ENCODE measurements at places on chromosomes 11 and 22. TPM values are rescaled to one million over a fixed set of nuclear protein-coding genes. Genes with fewer than 3 reads are reported as not detected.

IGLL1 gene
- total RNA-seq, result not detected

SNX32 gene
- 4.6 TPM for total RNA-seq

PIWIL4 gene
- 1.9 TPM for total RNA-seq

MS4A6A gene
- not detected for total RNA-seq

SYCE3 gene
- total RNA-seq, result not detected

C11orf98 gene
- 73.5 TPM for total RNA-seq

ZPR1 gene
- total RNA-seq, result 48.6 TPM

DNA sequence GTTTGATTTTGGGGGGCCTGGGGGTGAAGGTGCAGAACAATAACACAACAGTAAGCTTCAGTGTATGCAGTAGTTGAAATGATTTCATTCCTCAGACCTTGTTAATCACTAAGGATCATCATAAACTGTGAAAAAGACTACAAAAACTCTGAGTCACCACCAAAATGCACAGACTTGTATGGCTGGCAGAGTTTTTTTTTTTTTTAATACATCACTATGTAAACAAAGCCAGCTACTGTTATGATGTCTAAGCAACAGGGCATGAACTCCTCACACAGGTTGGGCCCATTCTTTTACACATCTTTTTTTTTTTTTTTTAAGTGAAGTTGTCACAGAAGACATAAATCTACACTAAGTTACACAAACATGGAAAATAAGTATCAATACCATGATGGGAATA lies 311.9 kb downstream of the GUCY1A2 start:
- no peak for DNase-seq
- peaks cover 2% of the 10 kb centered on the region for H3K4me1 ChIP-seq

- H3K27ac ChIP-seq, result no peak overlapping the region
- H3K27me3 ChIP-seq, result peaks cover 47% of the 10 kb centered on the region
- no peaks in the 10 kb centered on the region for H3K36me3 ChIP-seq
- no peak for DNase-seq
- H3K4me3 ChIP-seq, result no peak overlapping the region
- H3K4me1 ChIP-seq, result no peaks in the 10 kb centered on the region
Measured at GRCh38 chr11:2458321-2458720, 13.5 kb downstream of the KCNQ1 start.

GRCh38 chr11:117303101-117303500 lies 12.0 kb downstream of the BACE1-AS start:
- H3K36me3 ChIP-seq, result no peaks in the 10 kb centered on the region
- peak overlapping the region; percentile 90 for H3K27ac ChIP-seq
- no peaks in the 10 kb centered on the region for H3K27me3 ChIP-seq
- H3K4me1 ChIP-seq, result peaks cover 62% of the 10 kb centered on the region
- DNase-seq, result no peak
- H3K4me3 ChIP-seq, result peak overlapping the region; percentile 32

- peak; percentile 71 for DNase-seq
- peak overlapping the region; percentile 85 for H3K4me3 ChIP-seq
- peaks cover 16% of the 10 kb centered on the region for H3K27me3 ChIP-seq
- peaks cover 26% of the 10 kb centered on the region for H3K4me1 ChIP-seq
- H3K27ac ChIP-seq, result peak overlapping the region; percentile 90
Measured at GRCh38 chr11:107018902-107019493, 722 bp upstream of the GUCY1A2 start.

DNA sequence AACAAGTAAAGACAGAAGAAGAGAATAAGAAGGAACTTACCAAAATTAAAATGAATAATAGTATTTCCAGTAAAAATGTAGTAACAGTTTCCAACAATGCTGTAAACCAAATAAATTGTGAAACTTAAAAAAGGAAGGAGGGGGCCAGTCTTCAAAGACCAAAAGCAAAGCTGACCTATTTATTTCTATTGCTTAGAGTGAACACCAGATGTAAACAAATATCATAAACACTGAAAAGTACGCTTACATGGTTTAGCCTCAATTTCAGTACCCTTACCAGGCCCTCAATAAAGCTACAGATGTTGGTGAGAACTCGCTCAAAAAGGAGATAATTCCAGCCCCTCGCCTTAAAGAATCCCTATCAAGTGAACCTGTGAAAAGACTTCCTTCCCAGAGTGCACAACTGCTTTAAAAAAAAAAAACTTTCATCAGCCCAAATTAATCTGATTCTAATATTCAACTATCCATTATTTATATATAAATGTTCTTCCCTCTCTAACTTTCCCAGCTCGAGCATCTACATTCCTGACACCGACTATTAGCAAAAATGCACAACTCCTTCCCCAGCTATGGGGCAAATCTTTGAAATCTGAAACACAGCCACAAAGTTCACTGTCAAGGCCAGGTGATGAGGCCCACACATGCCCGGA lies 2.4 kb downstream of the PHF21A start:
- DNase-seq, result no peak
- H3K36me3 ChIP-seq, result no peaks in the 10 kb centered on the region
- H3K27ac ChIP-seq, result peak overlapping the region; percentile 98
- peaks cover 38% of the 10 kb centered on the region for H3K4me1 ChIP-seq
- no peaks in the 10 kb centered on the region for H3K27me3 ChIP-seq

- no peak overlapping the region for H3K4me3 ChIP-seq
- no peaks in the 10 kb centered on the region for H3K4me1 ChIP-seq
- no peaks in the 10 kb centered on the region for H3K27me3 ChIP-seq
Measured at GRCh38 chr11:63592975-63593395, 21.2 kb downstream of the PLAAT3 start.

GRCh38 chr11:45382133-45382878 lies 96.2 kb upstream of the SYT13 start:
- H3K36me3 ChIP-seq, result no peaks in the 10 kb centered on the region
- no peak for DNase-seq
- H3K4me3 ChIP-seq, result no peak overlapping the region
- peaks cover 1% of the 10 kb centered on the region for H3K4me1 ChIP-seq

GRCh38 chr11:31799435-31800397 lies 11.4 kb downstream of the PAX6 start:
- H3K27me3 ChIP-seq, result peaks cover 100% of the 10 kb centered on the region
- no peaks in the 10 kb centered on the region for H3K36me3 ChIP-seq
- no peak for DNase-seq

DNA sequence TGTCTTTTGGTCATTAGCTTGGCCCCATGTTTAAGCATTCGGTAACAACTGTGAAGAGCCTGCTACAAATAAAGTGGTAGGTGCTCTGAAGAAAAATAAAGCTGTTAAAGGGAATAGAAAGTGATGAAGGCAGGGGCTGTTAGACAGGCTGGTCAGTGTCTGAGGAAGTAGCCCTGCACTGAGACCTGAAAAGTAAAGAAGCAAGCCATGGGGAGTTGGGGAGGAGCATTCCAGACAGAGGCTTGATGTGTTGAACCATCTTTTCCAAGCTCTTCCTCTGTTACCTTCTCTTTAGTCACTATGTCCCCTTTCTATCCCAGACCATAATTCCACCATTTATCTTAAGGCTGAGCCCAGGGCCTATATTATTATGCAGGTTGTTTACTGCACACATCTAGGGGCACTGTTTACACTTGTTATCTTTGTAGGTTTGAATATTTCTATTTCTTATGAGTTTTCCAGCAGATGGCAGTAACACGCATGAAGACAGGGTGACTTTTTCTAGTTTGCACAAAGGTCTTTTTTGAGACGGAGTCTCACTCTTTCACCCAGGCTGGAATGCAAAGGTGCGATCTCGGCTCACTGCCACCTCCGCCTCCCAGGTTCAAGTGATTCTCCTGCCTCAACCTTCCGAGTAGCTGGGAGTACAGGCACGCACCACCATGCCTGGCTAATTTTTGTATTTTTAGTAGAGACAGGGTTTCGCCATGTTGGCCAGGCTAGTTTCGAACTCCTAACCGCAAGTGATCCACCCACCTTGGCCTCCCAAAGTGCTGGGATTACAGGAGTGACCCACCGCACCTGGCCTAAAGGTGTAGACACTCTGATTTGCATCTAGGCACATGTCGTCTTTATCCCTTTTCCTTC lies 23.0 kb downstream of the ZFTA start:
- DNase-seq, result no peak
- peaks cover 2% of the 10 kb centered on the region for H3K36me3 ChIP-seq
- H3K27me3 ChIP-seq, result no peaks in the 10 kb centered on the region
- H3K27ac ChIP-seq, result peak overlapping the region; percentile 56
- H3K4me3 ChIP-seq, result no peak overlapping the region

GRCh38 chr11:34407121-34407813 lies 31.5 kb upstream of the CAT start:
- no peak overlapping the region for H3K27ac ChIP-seq
- H3K27me3 ChIP-seq, result peaks cover 10% of the 10 kb centered on the region
- peaks cover 2% of the 10 kb centered on the region for H3K4me1 ChIP-seq
- DNase-seq, result no peak

- H3K36me3 ChIP-seq, result no peaks in the 10 kb centered on the region
- peaks cover 43% of the 10 kb centered on the region for H3K27me3 ChIP-seq
- no peaks in the 10 kb centered on the region for H3K4me1 ChIP-seq
- H3K4me3 ChIP-seq, result no peak overlapping the region
Measured at GRCh38 chr22:36850056-36850455, 10.8 kb upstream of the NCF4 start.

GRCh38 chr22:37487571-37487970 lies 1.4 kb upstream of the MFNG start:
- H3K36me3 ChIP-seq, result peaks cover 10% of the 10 kb centered on the region
- no peak for DNase-seq

DNA sequence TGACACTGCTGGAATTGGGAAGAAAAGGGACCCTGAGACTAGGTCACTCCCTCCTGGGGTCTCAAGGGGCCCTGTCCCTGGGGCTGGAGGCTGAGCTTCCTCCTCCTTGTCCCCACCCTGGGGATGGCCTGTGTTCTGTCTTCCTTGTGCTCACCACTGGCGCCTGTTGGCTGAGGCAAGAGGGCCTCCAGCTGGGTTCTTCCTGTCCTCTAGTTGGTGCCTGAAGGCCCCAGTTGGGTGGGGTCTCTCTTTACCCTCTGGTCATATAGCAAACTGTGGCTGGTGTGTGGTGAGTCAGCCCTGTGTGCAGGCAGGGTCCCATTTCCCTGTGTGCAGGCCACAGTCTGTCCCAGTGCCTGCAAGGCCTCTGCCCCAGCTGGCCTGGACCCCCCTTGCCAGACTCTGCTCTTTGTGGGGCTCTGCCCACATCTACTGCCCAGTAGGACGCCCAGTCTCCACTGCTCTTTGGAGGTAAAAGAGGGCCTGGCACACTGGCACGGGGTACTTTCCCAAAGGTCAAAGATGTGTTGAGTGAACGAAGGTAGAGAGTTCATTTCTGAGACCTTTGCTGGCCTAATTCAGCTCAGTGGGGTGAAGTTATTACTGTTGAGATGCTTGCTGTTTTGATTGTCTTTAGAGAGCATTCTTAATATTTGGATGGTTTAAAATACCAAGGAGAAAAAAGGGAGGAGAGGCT lies 55.1 kb upstream of the CLDN5 start:
- H3K27me3 ChIP-seq, result peaks cover 22% of the 10 kb centered on the region
- no peaks in the 10 kb centered on the region for H3K4me1 ChIP-seq
- no peak overlapping the region for H3K4me3 ChIP-seq
- no peaks in the 10 kb centered on the region for H3K36me3 ChIP-seq
- DNase-seq, result no peak

DNA sequence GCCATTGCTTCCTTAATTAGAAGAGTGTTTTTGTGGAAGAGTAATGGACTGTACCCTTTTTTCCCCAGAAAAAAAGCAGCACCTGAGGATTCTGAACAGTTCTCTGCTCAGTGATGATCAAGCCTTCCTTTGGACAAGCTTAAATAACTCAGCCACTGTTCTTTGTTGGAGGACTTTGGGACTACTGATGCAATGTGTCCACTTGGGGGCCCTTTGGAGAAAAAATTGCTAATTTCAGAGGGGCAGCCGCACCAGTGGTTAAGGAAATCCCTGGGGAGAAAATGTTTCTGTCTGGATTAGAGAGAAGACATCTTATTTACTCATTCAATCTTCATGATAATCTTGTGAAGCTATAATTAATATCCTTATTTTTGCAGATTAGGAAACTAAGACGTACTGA lies 5.3 kb upstream of the KMT2A start:
- H3K4me3 ChIP-seq, result no peak overlapping the region
- peaks cover 4% of the 10 kb centered on the region for H3K27me3 ChIP-seq
- H3K4me1 ChIP-seq, result peaks cover 12% of the 10 kb centered on the region
- no peaks in the 10 kb centered on the region for H3K36me3 ChIP-seq
- DNase-seq, result no peak
